Activated naive CD4-positive, alpha-beta T cell treated with anti-CD3 and anti-CD28 coated beads, Interleukin-2, amount 50 U/mL, for 72 hours (primary cell): ENCODE measurements at places on chromosomes 2 and 18.

- no peak for DNase-seq
Observed at GRCh38 chr18:11162462-11162861, 13.1 kb upstream of the PIEZO2 start.

GRCh38 chr2:144659731-144660275 lies 139.9 kb upstream of the ZEB2 start:
- DNase-seq: no peak

GRCh38 chr2:191679818-191680600 lies 2.1 kb downstream of the NABP1 start:
- no peak for DNase-seq

GRCh38 chr2:64698668-64699444 lies 45.1 kb upstream of the SERTAD2 start:
- DNase-seq: no peak

DNA sequence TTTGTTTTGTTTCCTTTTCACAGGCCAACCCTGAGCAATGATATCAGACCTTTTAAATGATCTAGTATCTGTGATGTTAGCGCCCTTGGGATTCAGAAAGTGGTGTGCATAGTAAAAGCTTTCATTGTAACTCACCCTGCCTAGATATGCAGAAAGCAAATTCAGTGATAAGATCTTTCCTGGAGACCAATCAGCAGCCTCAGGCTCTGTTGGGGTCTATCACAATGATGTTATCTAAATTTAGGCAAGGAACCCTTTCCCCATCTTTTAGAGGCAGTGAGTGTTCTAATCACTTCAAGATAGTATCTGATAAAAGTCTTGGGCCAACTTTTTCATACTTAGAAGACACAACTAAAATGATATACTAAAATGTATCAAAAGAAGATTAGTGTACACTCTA lies 23.6 kb upstream of the PNO1 start:
- DNase-seq: no peak

GRCh38 chr18:13407484-13407883 lies 188.9 kb downstream of the LDLRAD4 start:
- DNase-seq: no peak

DNA sequence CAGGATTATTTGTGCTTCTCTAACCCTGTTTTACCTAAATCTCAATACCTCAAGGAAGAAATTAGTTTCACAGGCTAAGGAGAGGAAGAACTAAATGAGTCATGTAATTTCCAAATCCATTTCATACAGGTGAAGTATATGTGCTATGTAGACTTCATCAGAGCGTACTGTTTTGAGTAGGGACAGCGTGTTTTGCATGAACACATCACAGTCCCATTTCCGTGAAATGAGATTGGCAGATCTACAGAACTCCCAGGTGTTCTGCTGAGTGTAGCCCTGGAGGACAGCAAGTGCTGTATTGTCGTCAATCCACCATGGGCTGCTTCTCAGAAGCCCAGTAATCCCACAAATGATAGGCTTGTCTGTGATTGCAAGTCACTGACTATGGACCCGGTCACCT lies 97.7 kb downstream of the XRCC5 start:
- no peak for DNase-seq

DNA sequence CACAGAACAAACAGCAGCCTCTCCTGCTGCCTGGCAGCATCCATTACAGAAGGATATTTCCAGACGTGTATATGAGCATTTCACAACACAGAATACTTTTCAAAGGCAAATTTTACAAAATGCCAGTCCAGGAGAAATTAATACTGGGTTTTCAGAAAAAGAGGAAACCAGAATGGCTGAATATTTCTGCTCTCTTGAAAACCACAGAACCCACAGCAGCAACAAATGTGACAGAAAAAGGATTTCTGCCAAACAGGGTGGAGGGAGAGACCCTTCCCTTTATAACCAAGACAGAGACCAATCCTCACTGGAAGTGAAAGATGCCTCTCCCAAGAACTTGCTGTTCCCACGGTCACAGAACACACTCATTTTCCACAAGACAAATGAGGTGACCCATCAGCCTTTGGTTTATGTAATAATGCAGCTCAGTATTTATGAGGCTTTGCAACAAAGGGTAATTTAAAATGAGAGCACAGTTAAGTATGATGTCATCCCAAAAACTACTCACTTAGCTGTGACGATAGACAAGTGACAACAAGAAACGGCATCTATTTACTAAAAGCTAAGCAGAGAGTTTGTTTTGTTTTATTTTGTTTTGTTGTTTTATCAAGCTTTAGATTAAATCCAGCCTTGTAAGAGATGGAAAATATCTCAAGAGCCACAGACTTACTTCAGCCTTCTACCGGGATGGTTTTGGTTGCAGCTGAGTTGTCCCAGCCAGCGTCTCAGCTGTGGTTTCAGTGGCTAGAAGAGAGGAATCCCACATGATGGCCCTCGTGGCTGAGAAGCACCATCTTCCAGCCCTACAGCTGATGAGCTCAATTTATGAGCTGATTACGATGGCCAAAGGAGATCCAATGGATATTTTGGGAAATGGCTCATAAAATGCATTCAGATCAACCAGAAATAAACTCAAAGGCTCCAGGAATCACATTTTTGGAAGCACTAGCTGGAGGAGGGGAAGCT lies 249.3 kb upstream of the AGAP1 start:
- no peak for DNase-seq
